ENCODE measurements at places on chromosomes 11 and 22.

- no peak for DNase-seq
Measured at GRCh38 chr22:40519284-40519947, 117.1 kb downstream of the MRTFA start.

- DNase-seq = no peak
Measured at GRCh38 chr11:66015454-66015881, 3.7 kb downstream of the CST6 start.

DNA sequence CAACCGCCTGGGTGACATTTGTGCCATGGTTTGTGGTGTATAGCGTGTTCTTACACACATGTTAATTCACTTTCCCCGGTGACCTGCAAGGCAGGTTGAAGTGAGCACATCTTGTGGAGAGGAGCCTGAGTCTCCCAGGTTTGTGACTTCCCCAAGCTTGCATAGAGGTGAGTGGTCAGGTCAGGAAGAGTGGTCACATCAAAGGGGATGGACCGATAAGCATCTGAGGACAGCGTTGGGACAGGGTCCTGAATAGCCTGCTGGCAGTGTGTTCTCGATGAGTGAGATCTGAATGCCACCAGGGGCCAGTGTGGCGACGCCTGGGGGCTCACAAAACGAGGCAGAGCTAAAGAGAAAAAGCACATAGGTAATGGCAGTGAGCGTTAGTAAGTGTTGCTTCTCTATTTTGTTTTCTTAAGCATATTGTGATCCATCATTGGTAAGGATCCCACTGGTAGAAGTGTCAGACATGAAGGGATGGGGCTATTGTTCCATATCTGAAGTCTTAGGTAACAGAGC is 154.6 kb downstream of the GRIK4 start:
- no peak for DNase-seq

DNA sequence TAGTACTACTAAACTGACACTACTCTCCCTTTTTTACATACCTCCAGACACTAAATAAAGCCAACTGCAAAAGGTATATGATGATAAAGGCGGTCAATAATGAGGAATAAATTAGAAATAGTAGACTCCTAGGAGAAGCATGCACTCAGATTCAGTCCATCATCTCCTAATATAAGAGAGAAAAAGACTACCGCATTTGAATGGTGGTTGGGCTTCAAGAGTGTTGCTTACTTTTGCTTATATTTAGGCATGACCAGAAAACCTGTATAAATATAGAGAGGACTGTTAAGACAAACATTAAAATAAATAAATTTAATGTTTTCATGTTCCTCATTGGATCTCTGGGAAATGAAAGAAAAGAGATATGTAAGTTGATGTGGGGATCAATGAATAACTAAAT is 1137.0 kb downstream of the FAM181B start:
- no peak for DNase-seq

- no peak for DNase-seq
Measured at GRCh38 chr11:97570636-97571035, 1180.8 kb downstream of the JRKL start.
